ENCODE measurements at places on chromosomes 6 and 20. TPM values are rescaled to one million over a fixed set of nuclear protein-coding genes. Genes with fewer than 3 reads are reported as not detected.

The DYNLT2 gene
- 0.71 TPM for total RNA-seq

The ELOVL2 gene
- 0.10 TPM for total RNA-seq

The EBF4 gene
- total RNA-seq: 6.0 TPM

The TNFRSF6B gene
- total RNA-seq: 4.7 TPM

The KCNQ2 gene
- not detected for total RNA-seq

The ACTL10 gene
- 0.93 TPM for total RNA-seq

The PAK5 gene
- total RNA-seq: not detected

The FAM83C gene
- total RNA-seq: not detected

The BYSL gene
- total RNA-seq: 31.1 TPM

The CASS4 gene
- 3.1 TPM for total RNA-seq

The RIPOR3 gene
- 19.7 TPM for total RNA-seq

The ADGRB3 gene
- total RNA-seq: 0.74 TPM

The GNMT gene
- total RNA-seq: 0.61 TPM

The DDO gene
- total RNA-seq: 3.2 TPM

The SNAP25 gene
- 0.29 TPM for total RNA-seq

The MACROD2 gene
- total RNA-seq: 3.8 TPM

The MLN gene
- not detected for total RNA-seq

The PHACTR3 gene
- 1.8 TPM for total RNA-seq

The CLDN20 gene
- not detected for total RNA-seq

Data from mesenteric fat pad (tissue), 1 donor.